ENCODE measurements at places on chromosomes 1 and 21.

- no peak for DNase-seq
Measured at GRCh38 chr1:228740543-228741317, 5.5 kb downstream of the RHOU start.

DNA sequence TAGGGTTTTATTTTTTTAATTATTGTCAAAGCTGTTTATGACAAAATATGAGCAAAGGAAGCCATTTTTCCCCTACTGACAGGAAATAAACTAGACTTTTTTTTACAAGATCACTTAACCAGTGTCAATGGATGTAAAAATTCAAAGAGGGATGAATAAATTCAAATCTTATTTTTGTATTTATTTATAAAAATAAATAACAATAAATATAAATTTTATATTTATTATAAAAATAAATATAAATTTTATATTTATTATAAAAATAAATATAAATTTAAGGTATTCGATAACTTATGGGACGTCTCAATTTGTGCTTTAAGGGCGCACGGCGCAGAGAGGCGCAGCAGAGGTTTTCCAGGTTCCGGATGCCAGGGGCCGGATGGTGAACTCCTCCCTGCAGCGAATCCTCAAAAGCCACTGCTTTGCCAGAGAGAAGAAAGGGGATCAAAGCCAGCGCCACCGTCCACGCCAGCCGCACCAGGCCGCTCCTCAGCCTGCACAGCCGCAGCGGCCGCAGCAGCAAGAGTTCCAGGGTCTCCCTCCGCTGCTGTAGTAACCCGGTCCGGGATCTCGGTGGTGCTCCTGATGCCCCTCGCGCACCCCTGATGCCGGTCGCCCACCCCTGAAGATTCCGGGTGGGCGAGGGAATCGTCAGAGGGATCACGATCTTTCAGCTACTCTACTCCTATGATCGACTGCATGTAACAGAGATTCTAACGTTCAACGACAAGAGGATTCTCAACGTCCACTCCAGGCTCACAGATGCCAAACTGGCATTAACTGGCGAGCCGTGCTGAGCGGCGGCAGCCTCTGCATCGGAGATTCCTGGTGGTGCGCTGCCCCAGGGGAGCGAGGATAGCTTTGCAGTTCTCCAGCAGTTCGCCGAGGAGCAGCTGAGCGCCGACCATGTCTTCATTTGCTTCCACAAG, 28.5 kb upstream of the RLF start:
- DNase-seq: no peak

GRCh38 chr1:59696421-59697115, 118.2 kb upstream of the HOOK1 start:
- DNase-seq: no peak

GRCh38 chr1:19817160-19817559, 2.1 kb upstream of the RNF186 start:
- DNase-seq: no peak

DNA sequence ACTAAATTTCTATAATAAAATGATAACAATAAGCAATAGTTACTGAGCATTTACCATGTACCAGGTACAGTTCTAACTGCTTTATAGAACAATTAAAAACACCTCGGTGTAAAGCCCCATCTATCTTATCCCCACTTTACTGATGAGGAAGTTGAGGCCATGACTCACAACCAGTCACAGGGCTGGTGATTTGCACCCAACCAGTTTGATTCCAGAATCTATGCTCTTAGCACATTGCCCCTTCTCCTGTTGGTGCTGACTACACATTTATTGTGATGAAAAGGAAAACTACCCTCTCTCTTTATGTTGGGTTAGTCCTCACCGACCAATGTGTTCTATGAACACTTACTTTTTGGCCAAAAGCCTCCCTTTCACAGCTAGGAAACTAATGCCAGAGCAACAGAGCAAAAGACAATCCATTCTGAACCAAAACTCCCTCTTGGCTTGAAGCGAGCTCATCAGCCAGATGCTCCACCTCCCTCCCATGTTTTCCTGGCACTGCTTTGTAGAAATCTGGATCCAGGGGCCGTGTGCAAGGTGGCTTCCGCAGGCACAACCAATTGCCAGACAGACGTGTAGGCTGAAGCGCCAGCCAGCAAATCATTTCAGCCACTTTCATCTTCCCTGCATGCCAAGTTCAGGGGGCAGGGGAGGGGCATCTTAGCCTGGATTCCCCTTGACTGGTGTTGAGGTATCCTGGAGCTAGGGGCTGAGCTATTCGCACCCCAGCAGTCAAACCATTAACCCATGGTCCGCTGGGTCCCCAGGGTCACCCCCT, 32.0 kb upstream of the SLC30A1 start:
- DNase-seq: peak; percentile 58

DNA sequence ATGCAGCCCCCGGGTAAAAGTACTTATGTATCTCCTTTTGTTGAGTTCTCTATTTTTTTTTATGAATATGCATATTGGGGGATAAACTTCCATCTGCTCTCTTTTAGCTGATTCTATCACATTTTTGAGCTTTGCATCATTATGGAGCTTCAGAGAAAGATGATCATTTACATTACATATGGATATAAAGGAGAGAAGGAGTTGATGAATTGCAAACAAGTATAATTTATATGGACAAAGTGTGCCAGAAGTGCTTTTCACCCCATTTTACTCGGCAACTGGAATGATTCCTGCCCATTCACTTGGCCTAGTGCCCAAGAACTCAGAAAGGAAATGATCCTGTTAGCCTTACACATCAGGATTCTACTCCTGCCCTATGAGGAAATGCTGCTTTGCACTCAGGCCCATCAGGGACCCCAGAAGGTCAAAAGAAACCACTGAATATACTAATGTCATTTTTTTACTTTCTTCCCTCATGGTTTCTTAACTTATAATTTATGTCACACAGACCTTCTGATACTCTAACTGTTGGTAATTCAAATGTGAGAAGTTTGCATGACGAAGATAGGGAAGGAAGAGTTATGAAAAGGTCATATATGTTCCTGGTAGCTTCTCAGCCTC, 65.6 kb downstream of the SAMSN1 start:
- peak; percentile 9 for DNase-seq

GRCh38 chr1:71557138-71557537, 476.3 kb upstream of the ZRANB2 start:
- DNase-seq: no peak

DNA sequence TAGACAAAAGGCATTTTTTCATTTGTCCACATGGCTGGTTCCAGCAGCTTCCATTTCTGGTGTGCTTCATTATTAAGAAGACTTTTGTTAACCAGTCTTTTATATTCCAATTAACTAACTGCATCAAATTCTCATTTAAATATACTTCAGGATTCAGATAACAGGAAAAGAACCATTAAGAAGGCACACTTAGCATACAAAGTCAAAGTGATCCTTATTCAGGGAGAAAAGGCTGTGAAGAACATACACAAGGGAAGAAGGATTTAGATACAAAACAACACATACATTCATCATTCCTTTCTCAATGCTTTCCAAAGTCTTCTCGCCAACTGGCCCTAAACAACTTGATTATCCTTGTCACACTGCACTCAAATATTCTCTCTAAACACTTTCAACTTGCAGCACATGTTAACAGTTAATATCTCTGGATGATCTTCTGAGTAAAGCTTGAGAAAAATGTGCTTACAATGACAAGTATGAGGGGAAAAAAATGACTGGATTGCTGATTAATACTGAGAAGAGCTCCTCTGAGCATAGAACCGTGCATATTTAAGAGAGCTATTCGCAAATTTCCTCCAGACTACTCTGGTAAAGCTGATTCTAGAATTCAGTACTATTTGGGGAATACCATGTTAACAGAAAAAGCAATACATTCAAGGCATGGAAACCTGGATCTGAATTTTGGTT, 225.2 kb upstream of the TNR start:
- peak; percentile 22 for DNase-seq

- DNase-seq: peak; percentile 62
Measured at GRCh38 chr1:233097959-233098580, 147.7 kb downstream of the NTPCR start.

DNA sequence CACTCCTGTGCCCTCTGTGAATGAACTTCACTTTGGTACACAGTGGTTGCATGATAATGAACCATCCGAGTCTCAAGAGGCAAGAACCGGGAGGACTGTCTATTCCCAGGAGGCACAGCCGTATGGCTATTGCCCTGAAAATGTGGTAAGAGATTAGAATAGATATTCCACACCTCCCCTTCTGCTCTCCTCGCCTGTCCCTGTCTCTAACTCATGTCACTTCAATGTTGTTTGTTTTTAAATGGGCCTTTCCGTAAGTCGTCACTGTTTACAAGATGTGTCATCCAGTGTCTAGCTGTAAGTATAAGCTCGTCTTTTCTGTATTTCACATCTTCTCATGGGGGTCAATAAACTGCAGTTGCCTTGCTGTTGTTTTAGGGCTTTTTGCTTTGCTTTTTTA, 122.2 kb downstream of the PATJ start:
- DNase-seq: no peak

- peak; percentile 41 for DNase-seq
Measured at GRCh38 chr1:163747261-163747660, 425.5 kb downstream of the NUF2 start.

DNA sequence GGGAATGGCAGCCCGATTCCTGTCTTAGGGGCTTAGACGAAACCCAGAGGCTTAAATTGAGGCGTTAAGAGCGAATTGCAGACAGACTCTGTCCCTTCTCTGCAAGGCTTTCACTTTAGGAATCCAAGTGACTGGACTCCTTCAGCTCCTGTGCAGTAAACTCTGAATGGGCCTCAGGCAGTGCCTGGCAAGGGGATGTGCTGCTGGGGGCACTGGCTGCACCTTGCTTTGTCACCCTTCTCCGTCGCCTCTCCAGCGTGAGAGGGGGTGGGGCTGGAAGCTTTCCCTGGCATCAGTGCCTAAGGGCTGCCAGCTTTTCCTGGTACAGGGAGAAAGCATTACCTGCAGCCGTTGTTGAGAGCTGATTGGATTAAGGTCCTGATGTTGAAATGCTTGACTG, 39.9 kb upstream of the NFASC start:
- no peak for DNase-seq

DNA sequence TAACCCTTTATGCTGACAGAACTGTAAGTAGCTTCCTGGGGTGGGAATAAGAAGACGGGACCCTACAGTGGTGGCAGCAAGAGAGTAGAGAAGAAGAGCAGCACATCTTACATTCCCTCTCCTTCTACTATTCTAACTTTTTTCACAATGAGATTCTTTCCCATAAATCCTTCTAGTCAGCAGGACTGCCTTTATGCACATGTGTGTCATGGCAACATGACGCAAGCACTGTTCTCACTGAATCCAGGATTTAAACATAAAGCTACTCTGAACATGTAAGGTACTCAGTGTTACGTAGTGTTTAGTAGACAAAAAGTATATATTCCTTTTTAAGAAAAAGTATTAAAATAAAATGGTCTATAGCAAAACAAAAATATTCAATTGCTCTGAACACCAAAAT, 309.7 kb upstream of the LYPLAL1 start:
- DNase-seq: peak; percentile 27

- no peak for DNase-seq
Measured at GRCh38 chr1:3915551-3916121, 15.6 kb upstream of the C1orf174 start.
